ENCODE measurements at places on chromosomes 2 and 18.

DNA sequence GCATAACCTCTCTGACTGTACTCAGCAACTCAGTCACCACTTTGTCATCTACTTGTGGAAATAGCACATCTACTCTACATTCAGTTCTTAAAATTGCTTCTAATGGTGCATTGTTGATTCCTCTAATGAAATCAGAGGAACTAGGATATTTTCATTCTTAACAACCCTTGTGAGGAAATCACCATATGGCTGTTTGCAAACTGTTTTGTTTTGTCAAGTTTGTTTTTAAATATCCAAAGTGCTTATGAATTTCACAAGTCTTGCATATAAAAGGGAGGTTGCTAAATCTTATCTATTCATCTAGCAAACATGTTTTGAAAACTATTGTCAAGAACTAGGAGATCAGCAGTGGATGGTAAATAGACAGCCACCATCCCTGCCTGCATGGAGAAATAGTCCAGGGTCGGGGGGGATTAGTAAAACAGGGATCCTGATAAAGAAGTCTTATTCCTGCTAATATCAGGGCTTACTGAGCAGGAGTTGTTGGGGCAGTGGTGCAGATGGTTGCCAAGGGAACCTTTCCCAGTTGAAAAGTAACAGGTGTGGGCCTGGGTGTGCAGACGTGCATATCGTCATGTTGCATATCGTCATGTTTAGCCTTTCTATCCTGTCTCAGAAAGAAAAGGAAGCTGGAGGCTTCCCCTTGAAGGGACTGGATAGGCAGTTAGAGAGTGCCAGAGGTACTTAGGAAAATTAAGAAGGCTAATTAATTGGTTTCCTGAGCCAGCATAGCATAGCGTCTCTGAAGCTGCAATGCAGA lies 7.5 kb upstream of the MYO3B start:
- no peak for DNase-seq

GRCh38 chr2:30115141-30115980 lies 31.4 kb upstream of the YPEL5 start:
- peak; percentile 39 for DNase-seq

GRCh38 chr2:46569766-46570165 lies 90.4 kb downstream of the TMEM247 start:
- DNase-seq: no peak

- no peak for DNase-seq
Measured at GRCh38 chr2:231244382-231245248, 46.2 kb downstream of the ARMC9 start.

- DNase-seq: no peak
Measured at GRCh38 chr2:200821686-200822245, 10.1 kb downstream of the BZW1 start.

DNA sequence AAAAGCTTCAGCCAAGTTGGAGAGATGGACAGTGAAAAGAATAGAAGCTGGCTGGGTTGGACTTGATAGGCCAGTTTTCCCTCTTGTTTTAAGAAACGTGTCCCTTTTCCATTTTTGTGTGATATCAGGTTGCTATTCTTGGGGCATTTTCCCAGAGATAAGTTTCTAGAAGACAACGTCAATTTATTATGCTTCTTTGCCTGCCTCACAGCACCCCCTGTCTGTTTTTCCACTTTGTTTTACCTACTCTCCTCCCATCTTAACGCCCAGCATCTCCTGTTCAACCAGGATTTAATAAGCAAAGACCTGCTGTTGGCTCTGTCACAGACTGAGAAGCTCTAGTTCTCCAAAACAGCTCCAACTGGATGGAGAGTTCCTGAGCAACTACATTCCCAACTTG lies 317.8 kb upstream of the ZNF521 start:
- DNase-seq: no peak

DNA sequence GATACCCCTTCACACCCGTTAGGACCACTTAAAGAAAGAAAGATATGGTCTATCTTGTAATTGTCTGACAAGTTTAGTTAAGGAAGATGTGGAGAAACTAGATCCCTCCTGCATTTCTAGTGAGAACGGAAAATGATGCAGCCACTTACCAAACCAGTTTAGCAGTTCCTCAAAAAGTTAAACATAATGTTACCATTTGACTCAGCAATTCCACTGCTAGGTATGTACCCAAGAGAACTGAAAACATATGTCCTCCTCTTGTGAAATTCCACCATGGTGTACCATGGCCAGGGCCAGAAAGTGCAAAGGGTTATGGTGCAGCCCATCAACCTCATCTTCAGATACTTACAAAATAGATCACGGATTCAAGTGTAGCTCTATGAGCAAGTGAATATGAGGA lies 79.0 kb upstream of the ID2 start:
- DNase-seq: peak; percentile 61

GRCh38 chr2:105731511-105731910 lies 13.2 kb upstream of the NCK2 start:
- DNase-seq: no peak

DNA sequence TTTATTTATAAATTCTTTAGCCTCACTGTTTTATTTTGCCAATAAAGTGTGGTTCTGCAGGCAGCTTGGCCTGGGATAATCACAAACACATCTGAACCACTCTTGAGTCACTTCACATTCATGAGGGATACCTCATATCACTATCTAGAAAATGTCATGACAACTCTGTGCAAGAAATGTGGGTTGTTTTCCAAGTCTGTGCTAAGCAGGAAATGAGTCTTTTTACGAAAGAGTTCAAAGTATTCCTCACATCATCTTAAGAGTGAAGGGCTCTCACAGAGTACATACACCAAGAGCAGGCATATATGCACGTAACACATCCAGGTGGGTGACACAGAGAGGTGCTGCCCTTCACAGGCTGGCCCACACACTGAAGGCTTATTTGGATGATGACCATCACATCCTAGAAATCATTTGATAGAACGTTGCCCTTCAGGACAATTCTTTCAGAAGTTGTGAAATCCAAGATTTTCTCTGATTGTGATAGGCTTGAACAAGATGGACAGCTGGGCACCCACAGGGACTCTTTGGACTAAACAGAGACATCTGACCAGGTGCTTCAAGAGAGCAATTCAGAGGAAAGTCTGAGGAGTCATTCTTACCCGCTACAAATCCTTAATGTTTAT lies 811.1 kb upstream of the LRATD1 start:
- DNase-seq: no peak

GRCh38 chr2:169393068-169393590 lies 30.8 kb upstream of the LRP2 start:
- DNase-seq: no peak

DNA sequence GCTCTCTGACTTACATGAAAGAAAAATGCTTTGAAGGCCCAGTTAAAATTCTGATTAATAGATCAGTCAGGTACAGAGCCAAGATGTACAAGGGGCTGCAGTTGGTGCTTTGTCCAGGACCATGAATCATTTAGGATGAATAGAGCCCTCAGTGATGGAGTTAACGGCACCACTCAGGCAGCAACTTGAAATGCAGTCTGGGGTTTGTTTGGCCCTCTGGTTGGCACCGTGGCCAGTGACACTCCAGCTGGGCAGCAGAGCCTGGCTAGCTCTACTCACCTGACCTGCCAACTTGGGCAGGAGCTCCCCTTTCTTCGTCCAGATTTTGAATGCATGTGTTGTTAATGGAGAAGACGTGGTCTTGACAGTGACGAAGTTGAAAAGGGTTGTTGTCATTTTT lies 493.0 kb upstream of the ACVR2A start:
- DNase-seq: no peak

DNA sequence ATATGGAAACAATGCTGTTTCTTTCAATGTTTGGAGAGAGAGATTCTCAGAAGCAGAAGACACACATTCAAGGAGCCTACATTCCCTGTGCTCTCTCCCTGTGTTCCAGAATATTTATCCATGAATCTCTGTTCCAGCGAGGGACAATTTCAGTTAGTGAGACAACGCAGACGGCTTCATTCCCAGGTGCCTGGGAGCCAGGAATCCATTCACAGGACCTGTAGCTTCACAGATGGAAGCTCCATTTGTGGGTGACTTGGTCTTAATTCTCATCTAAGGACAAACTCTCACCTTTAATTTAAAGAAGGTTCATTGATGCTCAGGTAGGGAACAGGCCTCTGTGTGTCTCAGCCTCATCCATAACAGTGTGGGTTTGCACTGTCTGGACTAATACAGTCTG lies 1156.6 kb downstream of the RPIA start:
- no peak for DNase-seq

- no peak for DNase-seq
Measured at GRCh38 chr18:74784752-74785151, 187.1 kb downstream of the ZNF407 start.

Data from HL-60 (cell line).